ENCODE measurements at places on chromosomes 1 and 21.
A peak's percentile ranks its signal among the peaks of the same experiment; 100 is the strongest.

GRCh38 chr1:229001467-229002011, 266.3 kb downstream of the RHOU start:
- no peak for DNase-seq

- no peak for DNase-seq
Measured at GRCh38 chr1:172496678-172497077, 36.3 kb upstream of the SUCO start.

GRCh38 chr1:209546390-209547085, 37.0 kb upstream of the CAMK1G start:
- DNase-seq = peak; percentile 76

- peak; percentile 79 for DNase-seq
Measured at GRCh38 chr1:15323351-15323988, 76.4 kb downstream of the FHAD1 start.

GRCh38 chr1:41394369-41394744, 33.1 kb downstream of the FOXO6 start:
- no peak for DNase-seq

DNA sequence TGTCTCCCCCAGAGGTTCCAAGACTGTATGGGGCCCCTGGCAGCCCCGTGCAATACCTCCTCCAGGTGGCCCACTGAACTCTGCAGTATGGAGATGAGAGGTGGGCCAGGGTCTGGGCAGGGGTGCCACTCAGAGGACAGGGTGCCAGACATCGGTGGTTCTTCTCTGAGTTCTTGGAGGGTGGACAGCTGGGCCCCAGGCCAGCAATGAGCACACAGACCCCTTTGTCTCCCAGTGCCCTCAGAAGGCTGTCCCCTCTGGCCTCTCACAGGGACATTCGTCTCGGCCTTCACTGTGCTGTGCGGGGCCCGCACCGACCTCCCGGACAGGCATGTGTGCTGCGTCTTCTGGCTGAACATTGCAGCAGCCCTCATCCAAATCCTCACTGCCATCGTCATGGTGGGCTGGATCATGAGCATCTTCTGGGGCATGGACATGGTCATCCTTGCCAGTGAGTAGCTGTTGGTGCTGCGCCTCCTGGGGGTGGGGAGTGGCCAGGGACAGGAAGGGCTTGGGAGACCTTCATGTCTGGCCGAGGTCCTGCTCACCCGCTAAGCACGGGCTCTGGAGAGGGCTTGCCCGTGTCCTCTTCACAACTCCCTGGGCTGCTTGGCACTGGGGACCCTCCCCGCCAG, 48.1 kb downstream of the STUM start:
- no peak for DNase-seq

GRCh38 chr1:205472737-205473441, 17.0 kb upstream of the BLACAT1 start:
- DNase-seq = no peak

- no peak for DNase-seq
Measured at GRCh38 chr1:234617986-234618736, 8.2 kb upstream of the IRF2BP2 start.

DNA sequence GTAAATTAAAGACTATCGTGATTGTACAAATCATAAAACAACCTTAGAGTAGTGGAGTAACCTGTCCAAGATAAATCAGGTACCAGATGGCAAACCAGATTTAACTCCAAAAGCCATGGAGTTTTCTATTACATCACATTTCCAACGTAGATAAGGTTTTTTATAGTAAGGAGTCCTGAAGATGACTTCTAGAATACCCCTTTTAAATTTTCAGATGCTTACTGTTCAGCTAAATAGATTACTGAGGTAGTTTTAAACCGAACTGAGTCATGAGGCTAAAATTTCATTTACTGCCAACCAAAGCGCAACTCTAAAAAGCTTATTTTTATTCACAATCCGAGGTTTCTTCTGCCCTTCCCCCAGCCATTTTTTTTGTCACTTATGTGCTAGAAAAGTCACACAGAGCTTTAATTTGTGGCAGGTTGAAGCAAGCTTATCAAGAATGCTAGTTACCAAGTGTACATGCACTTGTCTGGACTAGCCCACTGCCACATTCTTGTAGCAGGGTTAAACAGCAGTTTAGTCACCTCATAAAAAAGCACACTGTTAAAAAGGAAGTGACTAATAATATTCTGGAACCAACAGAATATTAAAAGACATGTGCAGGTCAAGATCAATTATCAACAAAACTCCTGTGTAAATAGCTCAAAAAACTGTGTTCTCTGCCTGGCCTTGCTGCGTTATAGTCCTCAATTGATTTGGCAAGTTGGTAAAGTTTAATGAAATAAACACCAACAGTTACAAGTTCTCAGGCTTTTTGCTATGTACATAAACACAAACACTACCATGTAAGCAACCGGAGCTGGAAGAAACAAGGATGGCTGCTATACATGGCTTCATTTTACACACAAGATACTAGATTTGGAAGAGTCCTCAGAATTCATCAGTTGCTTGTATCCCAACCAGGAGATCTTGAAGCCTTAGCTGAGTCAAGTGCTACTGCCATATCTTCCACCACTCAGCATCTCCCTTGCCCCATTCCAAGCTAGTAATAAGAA, 180.3 kb upstream of the DMRTA2 start:
- DNase-seq = no peak

Measured in right lung (tissue), 10 donors.